ENCODE measurements at places on chromosomes 2 and 18.

DNA sequence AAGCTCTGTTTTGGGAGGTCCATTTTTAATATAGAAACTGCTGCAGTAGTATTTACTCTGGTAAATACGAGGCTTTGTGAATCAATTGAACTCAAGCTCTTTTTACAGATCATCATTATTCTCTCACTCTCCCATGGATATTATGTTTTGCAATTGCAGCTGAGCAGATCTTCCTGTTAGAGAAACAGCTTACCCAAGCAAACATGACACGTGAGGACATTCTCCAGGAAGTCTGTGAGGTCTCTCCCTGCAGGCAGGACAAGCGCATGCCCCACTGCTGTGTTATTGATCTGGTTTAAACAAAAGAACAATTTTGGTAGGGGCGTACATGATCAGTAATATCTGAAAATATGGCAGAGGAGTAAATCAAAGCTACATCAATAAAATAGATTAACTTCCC lies 72.1 kb downstream of the COL6A3 start:
- no peak for DNase-seq

DNA sequence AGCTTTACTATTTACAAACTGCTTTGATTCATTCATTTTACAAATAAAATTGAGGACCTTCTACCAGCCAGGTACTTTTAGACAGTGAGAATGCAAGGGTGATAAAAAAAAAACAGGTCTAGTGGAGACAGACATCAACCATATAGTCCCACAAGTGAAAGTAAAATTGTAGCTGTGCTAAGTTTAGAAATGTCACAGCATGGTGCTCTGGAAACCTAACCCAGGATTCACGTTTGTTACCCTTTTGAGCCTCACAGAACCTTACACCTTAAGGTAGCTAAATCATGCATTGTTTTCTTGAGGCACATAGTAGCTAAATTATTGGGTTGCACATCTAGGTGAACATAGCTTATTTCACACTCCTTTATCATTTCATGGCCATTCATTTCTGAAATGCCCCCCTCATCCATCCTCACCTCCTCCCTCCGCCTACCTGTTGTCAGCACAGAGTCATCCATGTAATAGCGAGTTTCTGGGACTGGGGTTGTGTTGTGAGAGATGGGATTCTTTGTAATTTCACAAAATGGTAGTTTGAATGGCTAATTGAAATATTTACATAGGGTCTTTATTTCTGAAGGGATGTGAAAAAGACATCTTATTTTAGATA lies 7.1 kb downstream of the MTA3 start:
- DNase-seq = no peak

- DNase-seq = no peak
These were observed 92.1 kb downstream of the RNF144A start for GRCh38 chr2:7009207-7009911.

DNA sequence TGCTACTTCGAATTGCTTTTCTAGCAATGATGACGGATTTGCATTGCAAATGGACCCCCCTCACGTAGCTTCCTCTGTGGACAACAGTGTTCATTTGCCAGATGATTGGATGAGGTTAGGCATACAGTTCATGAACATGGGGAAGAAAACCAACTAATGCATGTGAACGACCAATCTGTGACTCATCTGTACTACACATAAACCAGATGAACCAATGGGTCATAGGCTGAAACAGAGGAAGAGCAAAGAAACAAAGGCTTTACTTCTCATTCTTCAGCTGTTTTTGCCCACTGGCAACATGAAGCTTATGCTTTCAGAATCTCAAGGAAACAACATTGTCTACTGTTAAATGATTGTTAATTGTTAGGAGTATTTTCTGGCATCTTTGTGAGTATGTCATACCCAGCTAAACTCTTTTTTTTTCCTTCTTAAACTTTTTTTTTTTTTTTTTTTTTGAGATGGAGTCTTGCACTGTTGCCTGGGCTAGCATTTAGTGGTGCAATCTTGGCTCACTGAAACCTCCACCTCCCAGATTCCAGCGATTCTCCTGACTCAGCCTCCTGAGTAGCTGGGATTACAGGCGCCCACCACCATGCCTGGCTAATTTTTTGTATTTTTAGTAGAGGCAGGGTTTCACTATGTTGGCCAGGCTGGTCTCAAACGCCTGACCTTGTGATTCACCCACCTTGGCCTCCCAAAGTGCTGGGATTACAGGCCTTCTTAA lies 35.5 kb downstream of the EFEMP1 start:
- DNase-seq = no peak

DNA sequence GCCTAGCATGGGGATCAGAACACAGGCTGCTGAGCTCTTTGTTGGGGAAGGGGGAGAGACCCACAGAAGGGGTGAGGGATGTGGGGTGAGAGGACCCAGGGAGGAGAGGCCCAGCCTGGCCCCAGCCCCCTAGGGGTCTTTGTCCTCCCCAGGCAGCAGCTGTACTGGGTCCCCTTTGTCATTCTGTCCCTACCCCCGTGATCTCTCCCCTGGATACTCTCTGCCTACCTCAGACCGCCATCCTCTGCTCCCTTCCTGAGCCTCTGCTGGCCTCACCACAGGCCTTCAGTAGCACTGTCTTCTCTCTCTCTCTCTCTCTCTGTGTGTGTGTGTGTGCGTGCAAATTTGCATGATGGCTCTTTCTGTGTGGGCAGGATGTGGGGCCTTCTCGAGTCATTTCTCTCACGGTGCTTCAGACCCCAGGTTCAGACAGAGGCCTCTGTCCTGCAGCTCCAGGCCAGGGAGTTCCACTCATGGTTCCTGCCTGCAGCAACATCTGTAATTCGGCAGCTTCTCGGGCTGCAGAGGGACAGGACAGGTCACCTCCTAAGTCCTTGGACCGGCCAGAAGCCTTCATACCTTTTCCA lies 1.4 kb downstream of the PSD4 start:
- DNase-seq = no peak

DNA sequence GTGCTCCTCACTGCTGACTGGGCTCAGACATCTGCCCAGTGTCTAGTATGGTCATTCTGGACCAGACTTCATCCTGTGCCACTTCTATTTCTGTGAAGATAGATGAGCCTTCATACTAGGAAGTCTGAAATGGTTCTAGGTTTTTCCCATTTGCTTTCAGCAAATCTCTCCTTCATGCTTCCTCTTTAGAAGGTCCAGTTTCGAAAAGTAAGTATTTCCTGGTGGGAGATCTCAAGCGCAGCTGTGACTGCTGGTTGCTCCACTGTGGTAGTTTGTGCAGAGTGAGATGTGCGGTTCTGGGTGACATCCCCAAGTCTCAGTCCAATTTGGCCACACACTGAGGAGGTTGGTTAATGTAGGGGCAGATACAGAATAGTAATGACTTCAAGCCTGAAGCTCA lies 14.4 kb downstream of the IL36B start:
- DNase-seq = no peak

DNA sequence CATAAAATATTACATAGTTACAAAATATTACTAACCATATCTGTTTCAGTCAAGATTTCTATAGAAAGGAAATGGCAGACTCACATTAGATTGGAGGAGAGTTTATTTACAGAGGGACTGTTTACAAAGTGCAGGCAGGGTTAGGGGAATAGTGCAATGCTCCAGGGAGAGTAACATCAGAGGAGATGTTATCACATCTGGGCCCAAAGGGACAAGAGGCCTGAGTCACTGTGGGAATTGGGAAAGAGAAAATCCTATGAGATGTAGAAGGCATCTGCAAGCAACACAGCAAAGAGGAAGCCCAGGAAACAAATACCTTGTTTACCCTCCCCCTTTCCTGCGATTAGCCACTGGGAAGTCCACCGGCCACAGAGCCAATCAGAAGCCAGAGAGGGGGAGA lies 227.3 kb upstream of the TANK start:
- no peak for DNase-seq

DNA sequence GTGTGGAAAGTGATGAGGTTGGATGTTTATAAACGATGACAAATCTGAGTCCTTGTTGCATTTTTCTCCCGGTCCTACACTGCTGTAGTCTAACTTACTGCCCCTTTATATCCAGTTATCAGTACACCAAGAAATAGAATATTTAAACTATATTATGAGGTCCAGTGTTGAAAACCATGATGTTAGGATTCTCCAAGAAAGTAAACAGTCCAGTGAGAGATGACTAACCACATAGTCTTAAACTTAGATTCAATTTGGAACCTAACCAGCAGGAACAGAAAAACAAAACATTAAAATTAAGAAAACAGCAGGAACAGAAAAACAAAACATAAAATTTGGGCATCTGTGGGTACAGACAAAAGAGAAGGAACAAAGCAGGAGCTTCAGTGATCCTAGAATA lies 143.2 kb downstream of the TPGS2 start:
- no peak for DNase-seq

DNA sequence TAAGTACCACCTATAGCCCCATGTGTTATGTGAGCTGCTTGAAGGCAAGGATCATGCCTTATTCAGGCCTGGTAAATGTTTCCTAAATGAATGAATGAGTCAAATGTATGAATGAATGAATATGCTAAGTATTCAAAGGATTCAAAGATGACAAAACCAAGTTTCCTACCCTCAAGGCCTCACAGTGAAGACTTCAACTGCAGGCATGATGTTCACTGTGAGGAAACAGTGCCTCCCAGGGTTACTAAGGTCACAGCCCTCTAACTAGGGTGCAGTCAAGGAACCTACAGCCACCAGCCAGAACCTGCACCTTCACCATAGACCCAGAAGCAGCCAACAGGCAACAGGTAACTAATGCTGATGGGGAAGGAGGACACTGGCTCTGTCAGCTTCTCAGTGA lies 69.3 kb downstream of the SUMO1 start:
- DNase-seq = no peak
